ENCODE measurements at places on chromosomes 4 and X.

GRCh38 chrX:120790118-120790517 is 85.5 kb downstream of the CT47B1 start:
- DNase-seq: no peak

DNA sequence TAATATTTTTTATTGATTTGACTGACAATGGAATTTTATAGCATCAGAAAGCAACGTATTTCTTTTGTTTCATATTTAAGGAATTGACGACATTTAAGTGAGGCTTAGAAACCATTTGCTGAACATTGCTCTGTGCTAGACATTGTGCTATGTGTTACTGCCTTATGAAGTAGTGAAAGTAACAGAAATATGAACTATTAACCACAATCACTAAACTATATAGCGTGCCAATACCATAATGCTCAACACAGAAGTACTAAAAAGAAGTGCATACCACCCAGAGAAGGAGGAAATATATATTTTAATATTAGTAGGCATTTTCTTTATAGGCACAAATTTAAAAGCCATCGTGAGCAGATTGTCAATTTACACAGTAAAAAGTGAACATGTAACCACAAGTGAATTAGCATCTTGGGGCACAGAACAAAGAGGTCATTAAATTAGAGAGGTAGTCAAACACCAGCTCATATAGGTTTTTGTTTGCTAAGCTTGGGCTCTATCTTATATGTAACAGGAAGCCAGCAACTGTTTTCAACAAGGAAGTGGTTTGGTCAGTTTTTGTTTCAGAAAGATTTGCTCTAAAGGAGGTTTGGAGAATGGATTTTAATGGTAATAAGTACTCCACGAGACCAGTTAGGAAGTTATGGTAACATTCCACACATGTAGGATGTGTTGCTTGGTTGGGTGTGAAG is 270.7 kb downstream of the GRXCR1 start:
- no peak for DNase-seq

GRCh38 chr4:126298271-126298670 is 983.5 kb downstream of the FAT4 start:
- no peak for DNase-seq

GRCh38 chr4:91256043-91256442 is 1047.7 kb upstream of the GRID2 start:
- no peak for DNase-seq

DNA sequence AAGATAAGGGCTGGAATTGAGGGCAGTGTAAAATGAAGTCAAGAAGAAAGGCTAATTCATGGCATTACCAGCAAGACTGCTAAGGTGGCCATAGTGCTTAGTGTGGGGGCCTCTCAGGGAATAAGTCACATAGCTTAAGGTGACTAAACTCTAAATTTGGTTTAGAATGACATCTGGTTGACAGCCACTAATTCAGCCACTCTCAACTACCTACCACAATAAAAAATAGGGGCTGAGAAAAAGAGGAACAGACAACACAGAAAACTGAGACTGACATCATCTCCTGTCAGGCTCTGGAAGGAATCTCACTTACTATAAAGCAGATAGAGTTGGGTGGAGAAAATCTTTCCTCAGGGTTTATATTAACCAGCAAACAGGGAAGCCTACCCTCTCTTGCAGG is 96.9 kb downstream of the CHRDL1 start:
- DNase-seq: no peak

Data from fibroblast of skin of left biceps (primary cell).